PC-9 (cell line): ENCODE measurements at places on chromosomes 5 and 9. TPM values are rescaled to one million over a fixed set of nuclear protein-coding genes. Genes with fewer than 3 reads are reported as not detected.

DNA sequence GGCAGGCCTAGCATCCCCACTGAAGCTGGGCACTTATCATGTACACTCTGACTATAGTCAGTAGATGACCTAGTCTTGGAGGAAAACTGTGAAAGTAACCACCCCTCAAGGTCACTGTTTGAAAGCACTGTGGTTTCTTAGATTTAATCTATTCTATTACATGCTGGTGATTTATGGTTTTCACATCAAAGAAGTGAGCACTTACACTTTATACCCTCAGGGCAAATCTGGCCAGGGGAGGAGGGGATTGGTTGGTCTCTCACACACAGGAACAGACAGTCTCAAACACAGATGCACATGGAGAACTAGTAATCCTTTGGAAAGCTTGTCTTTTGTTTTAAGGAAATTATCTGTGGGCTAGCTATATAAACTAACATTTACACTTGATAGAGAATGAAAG lies 17.9 kb upstream of the SPIN1 start:
- H3K27ac ChIP-seq = no peak overlapping the region
- H3K4me1 ChIP-seq = peaks cover 24% of the 10 kb centered on the region
- no peak overlapping the region for H3K4me3 ChIP-seq
- DNase-seq = peak; percentile 20
- H3K27me3 ChIP-seq = no peaks in the 10 kb centered on the region

- peaks cover 13% of the 10 kb centered on the region; the same call in 1 of the 2 replicates for H3K27me3 ChIP-seq
- no peaks in the 10 kb centered on the region for H3K36me3 ChIP-seq
- peak; percentile 7 for DNase-seq
- H3K4me1 ChIP-seq = peaks cover 8% of the 10 kb centered on the region; the same call in 1 of the 2 replicates
These were observed 89.5 kb downstream of the ESM1 start for GRCh38 chr5:54895816-54896341.

GRCh38 chr9:130040984-130041647 lies 1.9 kb downstream of the FNBP1 start:
- H3K4me1 ChIP-seq = peaks cover 34% of the 10 kb centered on the region
- peak overlapping the region; percentile 93 for H3K4me3 ChIP-seq
- H3K27me3 ChIP-seq = no peaks in the 10 kb centered on the region
- H3K36me3 ChIP-seq = no peaks in the 10 kb centered on the region
- DNase-seq = no peak
- H3K27ac ChIP-seq = no peak overlapping the region

DNA sequence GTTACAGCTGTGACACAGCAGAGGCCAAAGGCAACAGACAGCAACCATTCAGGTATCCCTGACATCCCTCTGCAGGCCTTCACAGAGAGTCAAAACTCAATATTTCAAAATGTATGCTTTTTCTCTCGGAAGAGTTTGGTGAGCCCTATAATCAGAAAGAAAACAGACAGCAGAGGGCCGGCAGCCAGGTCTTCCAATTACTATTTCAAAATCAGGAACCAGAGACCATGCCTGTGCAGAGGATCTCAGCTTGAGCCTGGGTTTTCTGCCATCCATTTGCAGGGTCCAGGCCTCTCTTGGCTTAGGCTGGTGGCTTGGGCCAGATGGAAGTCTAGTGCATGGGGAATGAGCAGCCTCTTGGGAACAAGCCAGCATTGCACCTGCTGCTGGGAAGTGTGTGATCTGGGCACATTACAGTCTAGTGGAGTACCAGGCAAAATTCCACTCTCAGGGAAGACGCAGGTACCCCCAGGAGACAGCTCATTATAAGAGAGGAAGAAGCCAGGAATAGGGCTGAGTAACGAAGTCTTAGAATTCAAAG lies 231.3 kb downstream of the ENC1 start:
- peak overlapping the region; percentile 63; the same call in 1 of the 2 replicates for H3K27ac ChIP-seq
- no peaks in the 10 kb centered on the region for H3K36me3 ChIP-seq
- peak overlapping the region; percentile 33; the same call in 1 of the 2 replicates for H3K4me3 ChIP-seq
- peaks cover 27% of the 10 kb centered on the region for H3K4me1 ChIP-seq

- no peaks in the 10 kb centered on the region for H3K36me3 ChIP-seq
- H3K4me1 ChIP-seq = no peaks in the 10 kb centered on the region
- no peak overlapping the region for H3K27ac ChIP-seq
- DNase-seq = no peak
- peaks cover 79% of the 10 kb centered on the region for H3K27me3 ChIP-seq
These were observed 27.7 kb upstream of the QSOX2 start for GRCh38 chr9:136273244-136273865.

- no peaks in the 10 kb centered on the region for H3K36me3 ChIP-seq
- H3K27ac ChIP-seq = no peak overlapping the region
- no peak for DNase-seq
- no peak overlapping the region for H3K4me3 ChIP-seq
- H3K27me3 ChIP-seq = peaks cover 29% of the 10 kb centered on the region; the same call in 1 of the 2 replicates
These were observed 8.4 kb upstream of the DMRT3 start for GRCh38 chr9:967903-968641.

DNA sequence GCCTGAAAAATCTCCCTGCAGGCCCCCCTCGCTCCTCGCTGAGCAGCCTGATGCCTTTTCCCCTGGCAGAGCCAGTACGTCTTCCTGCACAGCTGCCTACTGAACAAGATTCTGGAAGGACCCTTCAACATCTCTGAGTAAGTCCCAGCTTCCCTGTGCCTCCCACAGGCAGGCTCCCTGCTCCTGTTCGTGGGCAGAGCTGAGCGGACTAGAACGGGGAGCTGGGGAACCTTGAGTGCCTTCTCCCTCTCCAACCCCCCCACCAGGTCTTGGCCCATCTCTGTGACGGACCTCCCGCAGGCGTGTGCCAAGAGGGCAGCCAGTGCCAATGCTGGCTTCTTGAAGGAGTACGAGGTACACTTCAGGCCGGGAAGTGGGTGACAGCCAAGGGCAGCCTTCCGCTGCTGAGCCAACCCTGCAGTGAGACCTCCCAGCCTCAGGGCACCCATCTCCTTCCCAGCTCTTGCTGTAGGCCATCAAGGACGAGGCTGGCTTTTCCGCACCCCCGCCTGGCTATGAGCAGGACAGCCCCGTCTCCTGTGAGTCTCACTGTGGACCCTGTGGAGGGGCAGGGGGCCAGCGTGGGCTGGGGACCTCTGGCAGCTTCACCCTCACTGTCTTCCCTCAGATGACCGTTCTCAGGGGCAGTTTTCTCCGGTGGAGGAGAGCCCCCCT lies 21.1 kb upstream of the SPTLC1 start:
- no peaks in the 10 kb centered on the region for H3K36me3 ChIP-seq
- peaks cover 9% of the 10 kb centered on the region; the same call in 1 of the 2 replicates for H3K4me1 ChIP-seq
- no peak overlapping the region for H3K4me3 ChIP-seq
- DNase-seq = no peak

DNA sequence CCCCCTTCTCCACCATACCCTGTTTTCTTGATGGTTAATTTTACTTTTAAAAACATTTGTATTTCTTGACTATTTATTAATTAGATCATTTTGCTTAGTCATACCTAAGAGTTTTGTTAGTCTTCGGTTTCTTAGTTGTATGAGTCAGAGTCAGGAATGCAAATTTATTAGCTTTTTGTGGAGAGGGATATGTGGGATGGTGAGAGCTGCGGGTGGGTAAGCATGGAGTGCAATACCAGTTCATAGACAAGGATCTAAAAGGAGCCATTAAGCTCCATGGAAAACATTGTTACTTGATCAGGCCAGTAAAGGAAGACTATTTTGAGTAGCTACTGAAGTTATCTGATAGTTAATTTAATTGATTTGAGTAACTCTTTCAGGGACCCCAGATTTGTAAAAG lies 77.5 kb downstream of the ZSWIM6 start:
- peak overlapping the region; percentile 49; the same call in 1 of the 2 replicates for H3K4me3 ChIP-seq
- peaks cover 27% of the 10 kb centered on the region for H3K4me1 ChIP-seq
- no peaks in the 10 kb centered on the region for H3K27me3 ChIP-seq
- DNase-seq = peak; percentile 46

DNA sequence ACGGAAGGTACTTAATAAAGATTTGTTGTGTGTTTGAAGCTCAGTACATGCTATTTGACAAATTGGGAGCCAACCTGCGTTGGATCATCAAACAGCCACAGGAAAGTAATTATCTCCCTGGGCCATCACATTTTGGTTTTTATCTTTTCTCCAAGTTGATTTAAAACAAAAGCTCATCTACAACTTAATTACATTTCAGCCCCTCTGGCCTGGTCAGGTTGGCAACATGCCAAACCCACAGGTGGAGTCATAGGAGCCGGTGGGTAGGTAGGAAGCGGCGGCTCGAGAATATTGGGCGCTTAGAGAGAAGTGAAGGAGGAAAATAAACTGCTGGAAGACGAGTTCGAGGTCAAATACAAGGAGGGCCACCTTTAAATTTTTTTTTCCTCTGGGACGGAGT lies 64.9 kb upstream of the FANCC start:
- H3K4me3 ChIP-seq = peak overlapping the region; percentile 30; the same call in 1 of the 2 replicates
- H3K36me3 ChIP-seq = no peaks in the 10 kb centered on the region
- H3K4me1 ChIP-seq = peaks cover 61% of the 10 kb centered on the region
- DNase-seq = no peak
- H3K27ac ChIP-seq = peak overlapping the region; percentile 99

DNA sequence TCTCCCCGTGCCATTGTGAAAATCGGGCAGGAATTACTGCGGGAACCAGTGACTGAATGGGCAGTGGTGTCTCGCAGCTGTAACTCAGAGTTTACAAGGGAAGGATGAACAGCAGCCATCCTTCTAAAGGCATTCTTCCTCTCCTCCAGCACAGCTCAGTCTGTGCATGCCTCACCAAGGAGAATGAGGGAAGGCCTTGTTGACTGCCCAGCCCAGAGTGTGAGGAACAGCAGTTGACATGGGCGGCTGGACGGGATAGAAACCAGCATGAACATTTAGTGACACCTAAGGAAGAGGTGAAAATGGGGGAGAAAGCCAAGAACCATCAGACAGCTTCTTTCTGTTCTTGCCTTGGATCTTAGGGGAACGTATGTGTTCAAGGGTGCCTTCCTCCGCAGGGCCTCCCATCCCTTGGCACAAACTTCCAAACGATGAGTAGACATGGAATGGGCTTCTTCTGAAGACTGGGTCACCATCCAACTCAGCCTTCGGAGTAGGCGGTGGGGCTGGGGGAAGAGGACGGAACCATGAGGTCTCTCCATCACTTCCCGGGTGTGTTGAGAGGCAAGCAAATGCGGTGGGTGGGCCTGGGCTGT lies 887 bp upstream of the PDE8B start:
- H3K36me3 ChIP-seq = no peaks in the 10 kb centered on the region
- DNase-seq = no peak
- no peak overlapping the region for H3K27ac ChIP-seq
- no peak overlapping the region for H3K4me3 ChIP-seq
- H3K27me3 ChIP-seq = peaks cover 45% of the 10 kb centered on the region
- no peaks in the 10 kb centered on the region for H3K4me1 ChIP-seq

GRCh38 chr9:110999379-110999778 lies 38.9 kb downstream of the LPAR1 start:
- H3K36me3 ChIP-seq = no peaks in the 10 kb centered on the region
- no peak for DNase-seq
- H3K4me3 ChIP-seq = no peak overlapping the region
- no peak overlapping the region for H3K27ac ChIP-seq

DNA sequence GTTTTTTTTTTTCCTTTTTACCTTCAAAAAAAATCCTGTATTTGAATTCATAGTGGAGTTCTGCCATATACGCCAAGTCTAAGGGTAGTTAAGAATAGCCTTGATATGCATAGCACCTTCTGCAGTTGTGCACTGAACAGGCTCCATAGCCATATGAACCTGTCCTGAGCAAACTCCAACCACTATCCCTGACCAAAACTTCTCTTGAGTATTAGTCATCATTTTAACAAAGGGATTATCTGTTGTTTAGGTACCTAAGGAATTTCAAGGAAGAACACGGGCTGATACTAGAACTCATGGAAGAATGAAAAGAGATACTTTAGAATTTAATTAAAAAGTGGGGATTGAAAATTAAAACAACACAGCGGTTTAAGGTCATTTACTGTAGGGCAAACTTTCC lies 1.9 kb upstream of the FBXO38 start:
- no peaks in the 10 kb centered on the region for H3K27me3 ChIP-seq
- no peak overlapping the region; the same call in 1 of the 2 replicates for H3K4me3 ChIP-seq
- H3K36me3 ChIP-seq = 0 out of 2 replicates have a peak, but pooled peaks cover under 1% of the 10 kb centered on the region
- peak; percentile 41 for DNase-seq
- peaks cover 38% of the 10 kb centered on the region for H3K4me1 ChIP-seq

- H3K27me3 ChIP-seq = no peaks in the 10 kb centered on the region
- peak overlapping the region; percentile 96 for H3K27ac ChIP-seq
- no peak overlapping the region for H3K4me3 ChIP-seq
- peaks cover 7% of the 10 kb centered on the region; the same call in 1 of the 2 replicates for H3K36me3 ChIP-seq
- DNase-seq = peak; percentile 76
These were observed 48.9 kb downstream of the PFDN1 start for GRCh38 chr5:140253985-140254384.

- no peaks in the 10 kb centered on the region for H3K36me3 ChIP-seq
- DNase-seq = no peak
- H3K4me3 ChIP-seq = no peak overlapping the region
- H3K27me3 ChIP-seq = no peaks in the 10 kb centered on the region
- H3K27ac ChIP-seq = no peak overlapping the region
- H3K4me1 ChIP-seq = no peaks in the 10 kb centered on the region
These were observed 66.1 kb downstream of the HAPLN1 start for GRCh38 chr5:83654427-83654994.

GRCh38 chr5:144433893-144434292 lies 263.2 kb downstream of the KCTD16 start:
- peaks cover 12% of the 10 kb centered on the region; the same call in 1 of the 2 replicates for H3K27me3 ChIP-seq
- no peak overlapping the region for H3K27ac ChIP-seq
- no peak for DNase-seq

- no peaks in the 10 kb centered on the region for H3K27me3 ChIP-seq
- H3K4me1 ChIP-seq = no peaks in the 10 kb centered on the region
- no peak for DNase-seq
- H3K27ac ChIP-seq = no peak overlapping the region
These were observed 11.4 kb downstream of the YTHDC2 start for GRCh38 chr5:113524927-113525326.

DNA sequence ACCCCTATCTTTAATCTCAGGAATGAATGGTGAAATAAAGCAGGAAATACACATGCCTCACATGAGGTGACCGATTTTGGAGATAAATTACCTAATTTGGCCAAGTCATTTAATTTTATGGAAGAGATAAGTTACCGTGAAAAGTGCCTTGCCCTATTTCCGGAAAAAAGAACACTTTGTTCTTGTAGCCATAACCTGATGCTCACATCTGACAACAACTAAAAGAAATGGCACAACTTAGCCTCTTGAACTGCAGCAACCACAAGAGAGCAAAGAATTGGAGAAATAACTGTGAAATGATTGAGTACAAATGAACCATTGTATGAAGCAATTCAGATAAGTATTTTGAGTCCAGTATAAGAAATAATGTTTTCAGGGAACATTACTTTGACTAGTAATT lies 628.1 kb upstream of the TYRP1 start:
- no peak overlapping the region for H3K27ac ChIP-seq
- H3K36me3 ChIP-seq = no peaks in the 10 kb centered on the region
- no peak overlapping the region for H3K4me3 ChIP-seq
- no peak for DNase-seq
- H3K27me3 ChIP-seq = no peaks in the 10 kb centered on the region

Gene TICAM2
- 1.8 and 2.1 TPM in 2 replicates for total RNA-seq

Gene BNC2
- total RNA-seq = 2.7 and 2.9 TPM in 2 replicates

Gene CCL27
- 0.44 and 0.98 TPM in 2 replicates for total RNA-seq

Gene ADCY2
- not detected in 2 replicates for total RNA-seq

Gene TUSC1
- 0.39 and 0.88 TPM in 2 replicates for total RNA-seq

Gene KCNIP1
- not detected in 2 replicates for total RNA-seq

Gene COL23A1
- total RNA-seq = not detected in 2 replicates

Gene NRARP
- 20.6 and 25.8 TPM in 2 replicates for total RNA-seq

Gene CATSPER3
- 0.57 and 0.68 TPM in 2 replicates for total RNA-seq

Gene NR2F1
- 1.1 and 1.3 TPM in 2 replicates for total RNA-seq

Gene SMIM33
- total RNA-seq = not detected in 2 replicates

Gene LRRC70
- 0.98 and 1.1 TPM in 2 replicates for total RNA-seq

Gene TAF1L
- total RNA-seq = 0.07 TPM in 1 of 2 replicates, not detected in the other
